ENCODE measurements at places on chromosomes 3 and 15.
A peak's percentile ranks its signal among the peaks of the same experiment; 100 is the strongest.

- no peak for DNase-seq
Observed at GRCh38 chr3:127031413-127031810, 48.5 kb downstream of the PLXNA1 start.

- DNase-seq: no peak
Observed at GRCh38 chr15:39177561-39177960, 403.3 kb upstream of the THBS1 start.

GRCh38 chr15:96247621-96248305, 82.7 kb upstream of the NR2F2 start:
- no peak for DNase-seq

- DNase-seq: peak; percentile 88
Observed at GRCh38 chr15:31352911-31353811, 26.5 kb downstream of the KLF13 start.

DNA sequence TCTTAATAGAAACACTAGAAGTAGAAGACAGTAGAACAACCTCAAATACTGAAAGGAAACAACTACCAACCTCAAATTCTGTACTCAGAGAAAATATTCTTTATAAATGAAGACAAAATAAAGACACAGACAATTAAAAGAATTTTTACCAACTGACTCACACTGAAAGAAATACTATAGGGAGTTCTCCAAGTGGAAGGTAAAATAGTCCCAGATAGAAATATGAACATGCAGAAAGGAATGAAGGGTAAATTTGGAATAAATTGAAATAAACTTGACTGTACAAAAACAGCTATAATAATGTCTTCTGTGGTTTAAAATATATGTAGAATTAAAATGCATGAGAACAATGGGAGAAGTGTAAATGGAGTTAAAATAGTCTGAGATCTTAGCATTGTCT, 36.7 kb upstream of the CCDC174 start:
- DNase-seq: no peak

DNA sequence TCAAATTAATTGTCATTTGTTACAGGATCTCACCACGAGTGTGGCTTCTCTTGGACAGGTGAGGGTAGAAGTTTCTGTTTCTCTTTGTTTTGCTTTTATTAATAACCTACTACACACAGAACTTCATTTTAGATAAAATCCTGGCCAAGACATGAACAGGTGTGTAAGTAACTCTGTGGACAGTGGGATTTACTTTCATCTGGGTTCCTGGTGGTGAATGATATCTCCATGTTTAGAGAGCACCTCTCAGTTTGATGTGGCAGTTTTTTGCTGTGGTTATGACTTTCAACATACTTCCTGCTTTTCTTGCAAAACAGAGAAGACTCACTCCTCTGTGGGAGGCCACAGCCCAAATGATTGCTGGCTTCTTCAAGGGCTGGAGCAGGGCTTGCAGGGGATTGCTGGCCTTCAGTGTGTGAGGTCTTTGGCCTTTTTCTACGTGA, 71.1 kb upstream of the XCR1 start:
- peak; percentile 24 for DNase-seq

DNA sequence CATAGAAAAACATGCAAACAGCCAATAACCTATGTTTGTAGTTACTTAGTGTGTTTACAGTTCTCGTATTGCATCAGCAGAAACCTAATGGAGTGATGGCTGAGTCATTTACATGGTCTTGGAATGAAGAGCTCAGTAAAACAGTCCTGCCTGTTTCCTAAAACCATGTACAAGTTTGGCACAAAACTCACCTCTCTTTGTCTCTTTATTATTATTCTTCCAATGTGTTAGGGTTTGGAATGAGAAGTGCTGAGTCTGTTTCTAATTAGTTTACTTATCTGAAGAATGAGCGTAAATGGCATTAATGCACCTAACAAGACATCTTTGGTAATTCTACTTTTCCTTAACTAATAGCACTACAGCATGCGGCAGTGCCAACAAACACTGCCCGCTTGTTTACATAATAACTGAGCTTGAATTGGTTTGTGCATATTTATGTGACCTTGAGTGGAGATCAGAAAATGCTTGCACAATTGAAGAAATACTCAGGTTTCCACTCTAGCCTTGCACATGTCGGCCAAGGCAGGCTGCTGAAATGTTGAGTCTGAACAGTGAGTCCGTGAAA, 385.4 kb upstream of the SEMA6D start:
- DNase-seq: peak; percentile 56

DNA sequence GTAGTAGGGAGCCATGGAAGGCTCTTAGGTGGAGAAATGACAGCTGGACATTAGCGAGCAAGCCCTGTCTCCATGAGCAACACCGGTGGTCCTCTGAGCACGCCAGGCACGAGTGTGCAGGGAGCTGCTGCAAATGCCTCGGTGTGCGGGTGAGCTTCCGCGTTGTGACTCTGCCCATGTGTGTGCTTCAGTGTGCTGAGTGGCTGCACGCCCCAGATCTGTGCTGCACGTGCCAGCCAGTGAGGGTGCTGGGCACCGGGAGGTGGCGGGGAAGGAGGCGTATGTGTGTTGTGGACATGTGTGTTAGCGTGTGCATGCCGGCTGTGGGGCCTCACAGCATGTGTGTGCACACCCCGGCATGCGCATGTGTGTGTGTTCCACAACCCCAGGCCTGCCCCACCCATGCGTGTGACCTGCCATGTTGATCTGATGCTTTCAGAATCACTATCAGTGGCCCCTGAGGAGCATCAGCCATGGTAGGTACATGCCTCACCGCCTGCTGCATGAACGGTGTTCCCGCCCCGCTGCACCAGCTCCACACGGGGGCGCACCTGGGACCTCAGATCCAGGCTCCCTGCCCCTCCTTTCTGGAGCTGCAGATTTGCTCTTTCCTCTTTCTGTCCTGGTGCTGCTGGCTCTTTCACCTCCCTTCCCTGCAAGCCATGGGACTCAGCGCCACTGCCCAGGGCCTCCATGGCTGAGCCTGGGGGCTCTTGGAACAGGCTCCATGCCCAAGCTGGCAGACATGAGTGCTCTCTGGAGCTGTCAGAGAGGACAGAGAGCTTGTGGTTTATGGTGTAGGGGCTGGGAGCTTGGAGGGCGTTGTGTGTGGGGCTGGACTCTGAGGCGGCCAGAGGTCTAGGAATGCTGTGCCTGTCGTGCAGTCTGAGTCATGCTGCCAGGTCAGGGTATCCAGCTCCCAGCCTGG, 169.4 kb downstream of the TBC1D2B start:
- DNase-seq: no peak

- no peak for DNase-seq
Observed at GRCh38 chr15:23055316-23055715, 15.9 kb upstream of the TUBGCP5 start.

GRCh38 chr3:178195824-178196223, 340.4 kb upstream of the KCNMB2 start:
- DNase-seq: peak; percentile 9

DNA sequence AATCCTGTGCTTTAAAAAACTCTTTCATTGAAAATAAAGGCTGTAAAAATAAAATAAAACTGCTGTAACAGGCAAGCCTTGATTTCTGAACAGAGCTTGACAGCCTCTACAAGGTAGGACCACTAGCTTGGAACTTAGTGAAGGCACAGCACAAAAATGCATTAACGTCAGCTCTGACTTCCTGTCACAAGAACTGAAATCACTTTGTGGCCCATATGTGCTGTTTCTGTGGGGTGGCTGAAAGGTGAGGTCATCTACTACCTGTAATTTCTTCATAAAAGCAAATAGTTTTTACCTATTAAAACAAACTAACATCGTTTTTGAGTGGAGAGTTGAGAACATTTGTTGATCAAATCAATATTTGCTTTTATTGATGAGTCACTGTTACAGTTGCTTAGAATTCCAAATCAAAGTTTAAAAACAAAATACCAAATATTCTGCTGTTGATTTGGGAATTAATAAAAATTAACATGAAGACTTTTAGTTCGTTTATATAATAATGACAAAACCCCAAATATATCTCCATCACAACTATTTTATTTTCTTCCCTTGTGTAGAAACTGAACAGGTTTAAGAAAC, 1034.1 kb downstream of the MCTP2 start:
- no peak for DNase-seq

- DNase-seq: no peak
Observed at GRCh38 chr3:71026634-71027578, 556.6 kb downstream of the FOXP1 start.

GRCh38 chr3:22792533-22792932, 410.6 kb upstream of the UBE2E2 start:
- DNase-seq: no peak

DNA sequence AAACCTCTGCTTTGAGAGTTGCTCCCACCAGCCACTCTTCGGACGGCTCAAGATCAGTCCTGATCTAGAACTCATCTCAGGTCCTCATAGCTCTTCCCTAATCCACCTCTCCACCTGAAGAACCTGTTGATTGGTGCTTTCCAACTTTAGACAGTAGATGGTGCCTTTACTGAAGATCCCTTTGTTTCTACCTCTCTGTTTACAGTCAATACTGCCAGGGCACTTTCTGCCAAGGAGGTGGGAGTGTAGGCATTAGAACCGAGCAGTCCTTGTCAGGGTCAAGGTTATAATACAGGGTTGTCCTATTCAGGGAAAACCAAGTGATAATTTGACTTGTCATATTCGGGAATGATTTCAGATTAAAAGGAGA, 1.2 kb downstream of the CGNL1 start:
- no peak for DNase-seq

DNA sequence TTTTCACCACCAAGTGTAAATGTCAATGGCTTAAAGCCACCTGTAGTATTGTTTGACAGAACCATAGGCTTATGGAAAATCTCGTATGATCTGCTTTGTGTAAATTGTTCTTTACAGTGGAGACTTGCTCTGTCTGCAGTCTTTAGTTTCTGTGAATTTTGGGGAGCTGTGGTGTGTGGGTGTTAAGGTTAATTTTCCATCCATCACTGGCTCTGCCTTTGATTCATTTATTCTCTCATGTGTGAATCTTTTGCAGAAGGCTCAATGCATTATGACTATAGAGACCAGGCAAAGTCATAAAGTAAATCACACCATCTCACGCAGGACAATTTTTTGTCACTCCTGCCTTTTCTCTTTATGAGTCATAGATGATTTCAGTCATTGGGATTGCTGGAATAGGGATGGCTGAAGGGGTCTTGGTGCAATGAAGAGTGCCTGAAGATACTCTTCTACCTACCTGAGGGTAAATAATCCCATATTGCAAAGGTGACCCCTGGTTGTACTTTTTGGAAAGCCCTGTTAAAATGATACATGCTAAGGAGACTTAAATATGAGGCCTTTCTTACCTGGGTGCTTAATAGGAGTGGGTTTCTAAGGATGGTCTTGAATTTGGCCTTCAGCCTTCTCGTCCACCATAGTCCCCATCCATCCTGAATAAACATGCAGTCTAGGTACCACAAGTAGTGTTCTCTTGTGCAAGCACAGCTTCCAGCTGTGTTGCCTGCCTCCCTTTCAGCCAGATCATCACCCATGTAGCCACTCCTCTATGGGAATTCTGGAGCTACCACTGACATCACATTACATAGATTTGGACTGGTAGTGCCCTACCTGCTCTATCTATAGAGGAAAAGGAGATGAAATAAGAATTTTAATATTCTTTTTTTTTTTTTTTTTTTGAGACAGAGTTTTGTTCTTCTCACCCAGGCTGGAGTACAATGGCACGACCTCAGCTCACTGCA, 14.3 kb downstream of the TGFBR2 start:
- no peak for DNase-seq

DNA sequence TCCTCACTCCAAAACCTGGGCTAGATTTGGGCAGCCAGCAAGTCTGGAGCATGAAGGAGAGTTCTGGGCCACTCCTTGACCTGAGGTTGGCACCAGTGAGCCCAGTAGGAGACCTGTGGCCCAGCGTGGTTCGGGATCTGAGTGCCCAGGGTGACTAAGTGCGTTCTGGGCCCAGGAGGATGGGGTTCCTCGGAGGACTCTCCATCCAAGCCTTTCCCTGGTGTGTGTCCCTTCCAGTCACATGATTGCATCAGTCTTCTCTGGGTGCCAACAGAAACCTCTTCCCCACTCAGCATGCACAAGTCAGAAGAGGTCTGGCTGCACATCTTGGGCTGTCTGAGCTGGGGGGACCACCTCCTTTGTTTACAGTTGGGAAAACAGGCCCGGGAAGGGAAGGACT, 14.9 kb downstream of the TMEM43 start:
- DNase-seq: no peak

DNA sequence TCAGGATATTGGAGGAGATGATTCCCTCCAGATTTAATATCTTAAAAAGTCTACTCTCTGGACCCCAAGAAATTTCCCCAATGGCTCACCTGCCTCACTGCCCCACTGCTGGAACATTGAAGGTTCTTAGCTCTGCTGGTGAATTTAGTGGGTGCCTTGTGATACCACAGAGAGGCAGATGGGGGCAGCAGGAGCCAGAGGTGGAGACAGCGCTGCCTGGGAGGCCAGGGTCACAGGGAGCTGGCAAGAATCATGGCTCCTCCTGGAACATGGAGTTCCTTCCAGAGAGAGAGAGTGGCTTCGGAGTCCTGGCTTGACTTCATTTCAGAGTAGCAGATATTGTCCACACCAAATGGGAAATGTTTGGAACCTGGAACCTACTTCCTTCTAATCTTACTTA, 263.5 kb upstream of the CFAP20DC start:
- DNase-seq: peak; percentile 57

DNA sequence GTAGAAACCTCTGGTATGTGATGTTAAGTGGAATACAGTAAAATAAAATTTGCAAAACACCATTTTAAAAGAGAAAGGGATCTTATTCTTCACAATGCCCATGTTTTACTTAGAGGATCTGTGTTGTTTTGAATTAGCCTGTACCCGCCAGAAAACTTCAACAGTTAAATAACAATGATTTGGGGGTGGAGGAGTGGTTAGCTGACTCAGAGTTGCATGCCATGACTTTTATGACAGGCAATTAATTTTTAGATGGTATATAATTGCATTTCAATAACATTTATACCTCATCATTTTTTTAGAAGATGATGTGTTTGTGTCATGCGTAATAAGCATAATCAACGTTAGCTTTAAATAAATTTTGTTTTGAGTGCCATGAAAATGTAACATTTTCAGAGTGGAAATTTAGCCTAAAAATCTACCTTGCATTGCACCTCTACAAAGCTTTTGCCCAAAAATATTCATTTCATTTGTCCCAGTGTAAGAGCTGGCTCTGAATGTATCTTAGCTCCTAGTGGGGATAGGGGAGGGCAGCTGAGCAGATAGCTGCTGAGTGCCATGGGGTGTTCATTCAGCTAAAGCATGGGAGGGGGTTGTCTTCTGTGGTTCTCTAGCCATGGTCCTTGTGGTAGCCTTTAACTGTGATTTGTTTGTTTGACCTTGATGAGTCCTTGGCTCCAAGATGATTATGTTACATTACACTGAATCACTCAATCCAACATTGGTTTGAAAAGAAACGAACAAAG, 379.8 kb downstream of the LPP start:
- no peak for DNase-seq
